Activated CD4-positive, alpha-beta T cell treated with anti-CD3 and anti-CD28 coated beads, Interleukin-2, amount 10 ng/mL, durations not matched to agents 24 days and 14 days (primary cell): ENCODE measurements at places on chromosomes 4 and X. TPM values are rescaled to one million over a fixed set of nuclear protein-coding genes. Genes with fewer than 3 reads are reported as not detected.

- H3K4me1 ChIP-seq: no peaks in the 10 kb centered on the region
Observed at GRCh38 chr4:13498469-13498868, 14.3 kb upstream of the RAB28 start.

GRCh38 chr4:173494013-173494970, 35.7 kb downstream of the HAND2 start:
- peaks cover 42% of the 10 kb centered on the region for H3K27me3 ChIP-seq
- DNase-seq: peak; percentile 90
- H3K27ac ChIP-seq: no peak overlapping the region
- peak overlapping the region; percentile 86 for H3K4me3 ChIP-seq
- no peaks in the 10 kb centered on the region for H3K36me3 ChIP-seq

- peaks cover 18% of the 10 kb centered on the region for H3K4me1 ChIP-seq
Observed at GRCh38 chr4:83247415-83248357, 36.9 kb downstream of the COQ2 start.

DNA sequence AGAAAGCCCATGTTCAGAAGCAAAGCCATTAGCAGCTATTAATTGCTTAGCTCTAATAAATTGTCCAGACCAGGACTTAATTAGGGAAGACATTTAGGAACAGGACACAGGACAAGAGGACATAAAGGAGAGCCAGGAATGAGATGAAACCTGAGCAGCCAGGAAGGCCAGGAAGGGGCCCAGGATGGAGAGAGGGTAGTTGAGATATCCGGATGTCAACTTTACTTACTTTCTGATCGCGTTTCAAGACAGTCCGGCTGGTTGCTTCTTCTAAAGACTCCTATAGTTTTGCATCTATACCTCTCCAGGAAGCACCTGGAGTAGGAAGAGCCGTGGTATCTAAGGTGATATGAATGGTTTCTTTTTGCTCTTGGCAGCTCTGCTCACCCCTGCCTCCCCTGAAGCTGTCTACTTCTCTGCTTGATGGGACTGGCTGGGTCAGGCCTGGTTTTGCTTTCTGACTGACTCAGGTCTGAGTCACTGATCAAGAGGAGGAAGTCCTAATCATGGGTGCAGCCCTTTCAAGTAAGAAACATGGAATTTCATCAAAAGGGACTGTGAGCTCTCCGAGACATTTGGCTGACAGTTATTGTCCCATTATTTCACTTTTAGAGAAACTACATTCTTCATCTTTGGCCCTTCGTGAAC, 733.3 kb downstream of the RPA4 start:
- H3K27me3 ChIP-seq: no peaks in the 10 kb centered on the region
- H3K36me3 ChIP-seq: no peaks in the 10 kb centered on the region
- DNase-seq: peak; percentile 49
- H3K27ac ChIP-seq: no peak overlapping the region
- no peak overlapping the region for H3K4me3 ChIP-seq
- no peaks in the 10 kb centered on the region for H3K4me1 ChIP-seq

Gene SUPT20HL2
- 0.09 TPM in 1 of 2 replicates, not detected in the other for total RNA-seq

- no peaks in the 10 kb centered on the region for H3K36me3 ChIP-seq
- no peak overlapping the region for H3K27ac ChIP-seq
- H3K27me3 ChIP-seq: no peaks in the 10 kb centered on the region
- DNase-seq: no peak
Observed at GRCh38 chr4:186878203-186878776, 154.6 kb upstream of the FAT1 start.

DNA sequence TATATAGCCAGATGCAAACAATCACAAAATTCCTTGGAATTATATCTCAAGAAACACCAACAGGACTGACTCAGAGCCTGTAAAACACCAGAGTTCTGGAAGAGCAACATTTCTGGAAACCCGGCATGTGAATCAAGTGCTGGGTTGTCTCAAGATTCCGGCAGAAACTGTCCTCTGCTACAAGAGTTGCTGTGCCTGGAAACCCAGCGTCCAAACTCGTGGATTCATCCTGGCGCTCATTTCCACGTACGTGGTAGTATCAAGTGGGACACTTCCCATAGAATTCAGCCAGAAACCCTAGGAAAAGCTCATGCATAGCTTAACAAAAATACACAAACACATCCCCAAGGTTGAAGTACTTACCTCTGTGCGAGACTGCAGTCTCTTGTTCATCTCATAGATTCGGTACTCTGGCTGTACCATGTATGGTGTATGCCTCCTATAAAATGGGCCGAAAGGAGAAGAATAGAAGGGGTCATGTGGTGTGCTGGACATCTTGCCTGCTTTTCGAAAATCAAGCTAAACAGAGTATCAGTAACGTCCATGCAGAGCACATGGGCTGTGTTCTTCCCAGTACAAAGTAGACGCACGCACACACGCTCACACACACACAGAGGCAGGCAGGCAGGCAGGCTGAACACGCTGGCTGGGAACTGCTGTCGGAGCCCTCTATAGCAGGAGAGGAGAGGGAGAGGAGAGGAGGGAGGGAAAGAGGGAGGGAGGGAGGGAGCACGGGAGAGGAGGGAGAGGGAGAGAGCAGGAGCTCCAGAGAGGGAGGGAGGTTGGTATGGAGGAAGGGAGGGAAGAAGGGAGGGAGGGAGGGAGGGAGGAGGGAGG, at the start of gene LDB2:
Gene LDB2 (minus strand): TSS at position 655 of the 837 bp plus-strand sequence.
- peak within 1 kb of the TSS; percentile 21 for H3K4me3 ChIP-seq
- peaks cover 25% of the 10 kb centered on the region for H3K27me3 ChIP-seq
- H3K27ac ChIP-seq: no peak within 1 kb of the TSS
- peaks cover 6% of the 10 kb centered on the region for H3K4me1 ChIP-seq
- no peaks in the 10 kb centered on the region for H3K36me3 ChIP-seq

- H3K27me3 ChIP-seq: no peaks in the 10 kb centered on the region
- no peaks in the 10 kb centered on the region for H3K36me3 ChIP-seq
- no peaks in the 10 kb centered on the region for H3K4me1 ChIP-seq
- no peak overlapping the region for H3K4me3 ChIP-seq
- no peak for DNase-seq
Observed at GRCh38 chr4:13833171-13833804, 205.8 kb upstream of the BOD1L1 start.
